ENCODE measurements at places on chromosomes 6 and 20.

DNA sequence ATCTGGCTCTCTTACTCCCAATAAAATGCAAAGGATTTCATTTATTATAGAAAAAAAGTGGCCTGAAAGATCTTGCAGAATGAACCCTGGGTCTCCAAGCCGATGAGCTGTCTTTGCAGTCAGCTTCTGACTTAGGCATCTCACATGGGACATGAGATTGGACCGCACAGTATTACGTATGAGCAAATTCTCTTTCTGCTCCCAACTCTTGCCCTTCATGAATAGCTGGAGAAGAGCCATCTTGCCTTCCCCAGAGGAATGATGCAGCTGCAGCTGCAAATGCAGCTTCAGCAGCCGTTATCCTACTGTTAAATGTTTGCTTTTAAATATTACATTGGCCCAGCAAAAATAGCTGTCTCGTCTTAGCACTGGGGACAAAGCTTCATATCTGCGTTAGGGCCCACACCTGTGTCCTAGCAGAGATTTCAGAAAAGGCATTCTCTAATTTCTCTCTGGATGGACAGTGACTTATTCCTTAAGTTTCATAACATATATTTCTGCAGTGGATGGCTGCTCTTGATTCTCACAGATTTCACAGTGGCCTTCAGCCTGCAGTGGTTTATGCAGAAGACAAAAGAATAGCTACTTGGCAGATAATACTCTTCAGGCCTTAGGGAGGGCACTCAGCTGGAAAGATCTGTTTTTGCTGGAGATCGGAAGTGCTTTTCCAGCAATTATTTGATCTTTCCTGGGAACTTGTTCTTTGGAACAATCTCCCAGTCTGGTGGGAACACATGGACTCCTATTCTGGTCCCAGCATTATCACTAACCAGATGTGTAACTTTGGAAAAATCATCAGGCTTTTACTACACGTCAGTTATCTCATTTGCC lies 129.2 kb downstream of the FYN start:
- ATAC-seq = no peak

GRCh38 chr6:149566410-149567193 lies 427 bp downstream of the GINM1 start:
- ATAC-seq = peak; percentile 42

- peak; percentile 34 for ATAC-seq
These were observed 18.5 kb downstream of the SNRPB start for GRCh38 chr20:2451939-2452732.

DNA sequence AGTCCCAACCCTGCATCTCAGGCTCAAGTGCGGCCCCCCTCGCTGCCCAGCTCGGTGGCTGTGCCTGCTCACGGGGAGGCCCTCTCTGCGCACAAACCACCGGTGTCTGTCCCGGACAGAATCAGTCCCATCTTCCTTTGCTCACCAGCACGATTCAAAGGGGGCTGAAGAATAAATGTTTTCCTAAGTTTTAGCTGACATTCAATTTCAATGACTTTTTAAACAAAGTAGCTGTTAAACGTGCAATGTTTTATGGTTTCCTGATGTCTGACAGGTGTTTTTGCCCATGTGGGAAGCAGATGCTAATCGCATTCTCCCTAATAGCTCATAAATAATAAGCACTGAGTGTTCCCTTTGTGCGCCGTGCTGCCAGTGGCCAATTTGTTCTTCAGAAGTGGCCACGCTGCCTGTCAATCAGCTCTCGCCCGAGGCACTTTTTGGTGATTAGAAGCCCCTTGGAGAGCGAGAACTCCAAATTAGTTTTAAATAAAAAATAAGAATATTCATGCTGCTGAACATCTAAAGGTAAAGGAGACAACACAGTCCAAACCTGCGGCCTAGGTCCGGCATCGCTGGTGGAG lies 26.3 kb downstream of the BHLHE23 start:
- ATAC-seq = no peak

DNA sequence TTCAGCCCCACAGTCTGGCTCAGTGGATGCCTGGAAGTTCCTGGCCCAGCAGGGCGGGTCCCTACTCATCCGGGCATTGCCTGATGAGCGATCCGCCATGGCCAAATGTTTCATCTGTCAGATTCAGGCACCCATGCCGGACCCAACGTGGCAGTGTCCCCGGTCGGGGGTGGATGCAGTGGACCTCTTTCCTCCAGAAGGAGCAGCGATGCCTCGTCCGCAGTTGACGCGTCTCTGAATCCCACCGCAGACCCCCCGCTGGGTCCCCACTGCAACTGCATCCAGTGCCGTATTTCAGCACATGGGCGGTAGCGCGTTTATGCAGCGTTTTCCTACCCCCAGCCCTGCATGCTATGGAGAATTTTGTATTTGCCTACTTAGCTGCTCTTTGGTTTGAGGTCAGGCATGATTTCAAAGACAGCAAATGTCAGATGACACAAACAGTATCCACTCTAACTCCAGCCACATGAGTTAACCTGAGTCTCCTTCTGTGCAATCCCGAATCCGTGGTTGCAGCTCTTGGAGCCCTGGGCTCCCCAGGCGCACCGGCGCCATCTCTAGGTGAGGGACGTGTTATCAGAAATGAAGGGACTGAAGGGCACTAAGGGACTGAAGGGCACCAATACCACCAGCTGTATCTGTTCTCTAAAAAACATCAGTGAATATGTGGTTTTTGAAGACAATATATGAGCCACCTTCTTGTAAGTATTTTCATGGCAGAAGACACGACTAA lies 72.6 kb upstream of the THBS2 start:
- ATAC-seq = no peak

GRCh38 chr6:73139681-73140383 lies 85.5 kb downstream of the KHDC1L start:
- ATAC-seq = no peak

- no peak for ATAC-seq
These were observed 107.9 kb downstream of the EPM2A start for GRCh38 chr6:145627451-145627850.

DNA sequence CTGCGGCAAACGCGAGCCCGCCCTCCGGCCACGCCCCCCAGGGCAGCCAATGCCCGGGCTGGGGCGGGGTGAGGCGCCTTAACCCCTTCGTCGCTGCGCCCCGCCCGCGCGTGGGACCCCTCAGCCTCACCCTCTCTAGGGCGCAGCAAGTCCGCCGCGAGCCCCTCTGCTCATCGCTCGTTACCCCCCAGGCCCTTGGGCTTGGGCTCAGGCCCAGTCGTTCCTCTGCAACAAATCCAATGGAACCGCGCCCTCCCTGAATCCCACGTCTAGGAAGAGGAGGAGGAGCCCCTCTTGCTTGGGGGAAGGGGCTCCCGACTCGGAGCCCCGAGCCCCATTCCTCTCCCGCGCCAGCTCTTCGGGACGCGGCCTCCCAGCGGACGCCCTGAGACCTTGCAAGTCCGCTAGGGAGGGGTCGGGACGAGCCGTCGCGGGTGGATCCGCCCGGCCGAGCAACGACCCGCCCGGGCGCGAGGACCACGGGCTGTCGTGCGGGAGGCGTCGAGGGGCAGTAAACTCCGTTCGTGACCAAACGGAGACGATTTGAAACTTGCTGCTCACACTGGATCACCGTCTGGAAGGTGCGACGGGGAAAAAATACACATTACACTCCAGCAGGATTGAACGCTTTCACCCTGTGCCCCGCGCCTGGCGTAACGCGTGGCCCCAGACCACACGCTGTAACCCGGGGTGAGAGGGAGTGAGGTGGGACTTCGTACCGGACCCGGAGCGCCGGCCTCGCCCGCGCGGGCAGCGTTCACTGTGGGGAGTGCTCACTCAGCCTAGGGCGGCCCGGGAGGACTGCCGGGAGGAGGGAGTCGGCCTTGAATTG lies 477 bp upstream of the LZTS3 start:
- ATAC-seq = peak; percentile 95

- ATAC-seq = no peak
These were observed 11.6 kb upstream of the MAK start for GRCh38 chr6:10849901-10850300.

- no peak for ATAC-seq
These were observed 872.1 kb upstream of the GJE1 start for GRCh38 chr6:141260627-141261015.

DNA sequence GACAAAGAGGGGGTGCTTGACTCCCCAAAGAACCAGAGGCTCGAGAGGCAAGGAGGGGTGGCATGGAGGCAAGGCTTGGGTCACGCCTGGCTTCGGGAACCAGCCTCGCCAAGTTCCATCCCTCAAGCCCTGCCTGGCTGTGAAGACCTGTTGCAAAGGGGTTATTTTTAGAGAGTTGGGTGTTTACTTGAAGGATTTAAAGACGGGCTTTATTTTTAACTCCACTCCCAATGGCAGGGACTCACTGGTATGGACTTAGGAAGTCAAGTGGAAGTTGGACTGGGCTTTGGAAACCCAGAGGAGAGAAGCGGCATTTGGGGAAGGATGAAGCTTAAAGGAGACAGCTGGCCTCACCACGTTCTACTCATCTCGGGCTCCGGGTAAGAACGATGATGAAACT lies 43.1 kb downstream of the JPH2 start:
- no peak for ATAC-seq

- ATAC-seq = no peak
These were observed 77.6 kb upstream of the MOCS1 start for GRCh38 chr6:40011844-40012243.

DNA sequence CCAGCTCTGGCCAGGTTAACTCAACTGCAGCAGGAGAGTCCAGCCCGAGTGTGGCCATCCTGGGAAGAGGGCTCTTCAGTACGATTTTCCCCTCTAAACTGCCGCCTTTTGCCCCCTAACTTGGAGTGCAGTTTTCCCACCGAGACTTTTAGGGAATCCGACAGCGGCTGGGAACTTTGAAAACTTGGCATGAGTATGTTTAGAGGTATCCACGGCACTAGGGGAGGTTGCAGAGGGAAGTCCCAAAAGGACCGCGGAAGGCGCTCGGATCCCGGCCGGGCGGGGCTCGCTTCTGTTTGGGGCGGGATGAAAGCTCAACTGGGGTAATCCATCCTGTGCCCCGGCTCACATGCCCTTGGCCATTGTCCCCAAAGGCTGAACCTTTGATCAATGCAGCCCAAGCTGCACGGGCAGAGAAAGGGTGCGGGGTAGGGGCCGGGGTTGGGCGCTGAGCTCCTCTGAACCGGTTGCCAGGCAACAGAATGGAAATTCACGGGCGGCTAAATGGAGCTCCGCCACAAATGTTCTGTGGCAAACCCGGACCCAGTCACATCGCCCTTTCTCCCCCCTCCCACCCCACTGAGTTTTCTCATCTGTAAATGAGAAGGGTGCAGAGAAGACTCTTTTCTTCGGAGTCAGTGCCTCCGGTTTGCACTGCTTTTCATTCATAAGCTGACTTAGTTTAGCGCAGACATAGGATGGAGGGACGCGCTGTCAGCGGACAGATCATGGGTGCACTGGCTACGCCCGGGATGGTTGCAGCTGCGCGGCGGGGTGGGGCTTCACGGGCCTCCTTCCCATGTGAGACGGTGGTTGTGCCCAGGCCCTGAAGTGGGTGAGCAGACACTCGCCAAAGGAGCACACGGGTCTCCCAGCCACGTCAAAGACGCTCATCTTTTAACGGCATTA lies 2.3 kb downstream of the BMP6 start:
- ATAC-seq = peak; percentile 8

DNA sequence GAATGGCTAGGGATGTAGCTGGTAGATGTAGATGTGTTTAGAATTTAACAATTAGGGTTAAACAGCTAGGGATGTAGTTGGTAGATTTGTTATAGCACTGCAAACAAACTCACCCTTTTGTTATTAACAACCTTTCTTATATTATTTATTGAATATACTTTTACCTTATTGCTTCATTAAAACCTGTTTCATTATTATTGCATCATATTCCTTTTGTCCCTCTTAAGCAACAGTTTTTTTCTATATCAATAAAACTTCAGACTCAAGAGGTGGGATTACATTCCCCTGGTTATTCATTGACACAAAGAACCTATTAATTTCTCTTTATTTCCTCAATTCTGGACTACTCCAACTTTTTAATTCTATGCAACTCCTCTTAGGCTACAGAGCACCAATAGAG lies 661.2 kb downstream of the EYS start:
- no peak for ATAC-seq

- ATAC-seq = no peak
These were observed 10.2 kb downstream of the RNASET2 start for GRCh38 chr6:166946125-166946524.

- no peak for ATAC-seq
These were observed 13.5 kb upstream of the SNRPC start for GRCh38 chr6:34743625-34744293.

GRCh38 chr20:25310268-25310920 lies 62.5 kb downstream of the PYGB start:
- peak; percentile 95 for ATAC-seq

DNA sequence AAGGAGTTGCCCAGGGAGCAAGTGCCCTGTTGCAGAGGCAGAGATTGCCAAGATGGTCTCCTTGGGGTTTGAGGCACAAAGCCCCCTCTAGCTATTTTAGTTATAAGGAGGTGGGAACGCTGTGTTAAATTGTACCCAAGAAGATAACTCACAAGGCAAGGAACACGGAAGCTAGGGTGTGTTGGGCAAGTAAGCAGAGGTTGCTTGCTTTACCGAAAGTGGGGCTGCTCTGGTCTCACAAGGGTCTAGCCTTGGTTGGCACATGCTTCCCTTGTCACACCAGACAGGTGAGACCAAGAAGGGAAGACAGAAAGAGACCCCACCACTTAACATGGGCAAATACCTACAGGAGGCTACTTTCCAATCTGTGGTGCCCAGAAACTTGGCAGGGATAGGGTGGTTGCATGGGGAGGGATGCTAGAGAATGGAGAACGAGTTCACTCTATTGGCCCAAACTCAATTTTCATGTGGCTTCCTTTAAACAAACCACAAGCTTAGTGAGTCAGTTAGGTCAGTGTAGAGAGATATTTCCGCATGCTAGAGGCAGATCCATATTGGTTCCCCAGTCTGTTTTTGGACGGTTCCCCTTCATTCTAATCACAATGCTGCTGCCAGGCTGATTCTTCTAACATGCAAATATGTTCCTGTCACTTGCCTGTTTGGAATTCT lies 42.4 kb downstream of the PLAGL1 start:
- no peak for ATAC-seq

DNA sequence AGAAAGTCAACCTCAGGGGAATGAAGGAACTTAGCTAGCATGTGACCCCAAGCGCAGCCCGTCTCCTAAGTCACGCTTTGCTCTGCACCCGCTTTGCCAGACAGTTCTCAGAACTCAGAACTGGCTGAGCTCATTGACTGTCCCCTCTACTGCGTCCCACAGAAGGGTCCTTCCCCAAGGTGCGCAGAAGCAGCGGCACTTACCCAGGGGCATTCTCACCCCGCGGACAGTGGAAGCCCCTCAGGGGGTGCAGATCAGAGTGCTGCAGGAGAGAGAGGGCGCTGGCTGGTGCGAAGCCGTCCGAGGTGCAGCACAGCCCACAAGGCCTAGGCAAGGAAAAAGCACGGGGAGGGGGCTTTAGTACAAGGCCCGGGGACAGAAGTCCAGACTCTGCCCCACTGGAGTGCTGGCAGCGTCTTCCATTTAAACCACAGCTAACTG lies 807 bp downstream of the SNHG17 start:
- peak; percentile 28 for ATAC-seq
